ENCODE measurements at places on chromosomes 7 and 10.

GRCh38 chr7:95433952-95434556, 774 bp downstream of the PON2 start:
- no peak for DNase-seq

- no peak for DNase-seq
These were observed 61.3 kb upstream of the TNRC18 start for GRCh38 chr7:5484921-5485320.

GRCh38 chr10:71911296-71911953, 52.8 kb upstream of the CHST3 start:
- no peak for DNase-seq

GRCh38 chr7:133051066-133051465, 30.8 kb downstream of the CHCHD3 start:
- DNase-seq, result no peak

GRCh38 chr10:132632091-132632561, 94.5 kb downstream of the INPP5A start:
- DNase-seq, result no peak
